ENCODE measurements at places on chromosomes 1 and 21.

DNA sequence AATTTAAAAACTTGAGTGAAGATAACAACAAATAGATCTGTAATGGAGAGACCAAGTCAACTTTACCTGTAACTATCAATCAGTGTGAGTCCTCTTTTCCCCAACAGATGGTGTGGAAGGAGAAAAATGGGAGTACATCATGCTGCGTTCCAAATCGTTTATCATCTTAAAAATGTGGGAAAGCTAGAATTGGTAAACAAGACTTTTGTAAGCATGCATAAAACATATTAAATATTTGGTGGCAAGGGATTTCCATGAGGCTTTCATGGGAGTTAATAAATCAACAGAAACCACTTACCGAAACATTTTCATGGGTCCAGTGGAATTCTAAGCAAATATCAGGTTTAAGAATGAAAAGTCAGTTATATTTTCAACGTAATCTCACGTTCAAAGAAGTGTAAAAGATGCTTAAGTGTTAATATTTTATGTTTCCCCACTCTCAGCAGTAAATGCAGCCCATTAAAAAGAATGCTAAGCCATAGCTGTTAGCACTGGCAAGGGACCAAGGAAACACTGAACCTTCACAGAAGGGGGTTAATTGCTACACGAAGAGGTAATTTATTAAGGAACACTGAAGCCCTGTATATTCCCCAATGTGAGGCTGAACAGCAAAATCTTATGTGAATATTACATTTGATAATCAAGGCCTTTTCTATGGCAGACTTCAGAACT is 117.0 kb downstream of the ZC3H11B start:
- no peak for DNase-seq

- DNase-seq = peak; percentile 75
Measured at GRCh38 chr1:11804666-11805421, 920 bp downstream of the MTHFR start.

GRCh38 chr1:39385067-39385988 is 106.1 kb upstream of the BMP8A start:
- DNase-seq = peak; percentile 88

- peak; percentile 31 for DNase-seq
Measured at GRCh38 chr1:156281281-156281680, 1.3 kb downstream of the SMG5 start.

- no peak for DNase-seq
Measured at GRCh38 chr21:37413553-37414291, 47.1 kb downstream of the DYRK1A start.

GRCh38 chr1:154758346-154758745 is 111.7 kb downstream of the KCNN3 start:
- DNase-seq = no peak

DNA sequence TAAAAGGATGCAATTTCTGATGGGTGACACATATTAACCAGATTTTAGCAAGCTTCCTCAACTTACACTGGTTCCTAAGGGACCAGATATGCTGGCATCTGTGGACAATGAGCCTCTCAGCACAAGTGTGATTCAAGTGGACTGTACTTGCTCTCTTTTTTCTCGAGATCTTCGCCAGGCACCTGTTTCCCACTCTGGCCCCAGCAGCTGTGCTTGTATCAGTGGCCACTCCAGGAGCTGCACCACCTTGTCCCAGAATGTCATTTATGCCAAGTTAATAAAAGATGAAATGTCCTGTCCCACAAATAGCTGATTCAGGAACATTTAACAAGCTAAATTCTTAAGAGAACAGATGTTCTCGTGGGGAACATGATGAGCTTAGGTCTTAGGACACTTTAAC is 14.6 kb downstream of the C1orf198 start:
- no peak for DNase-seq

GRCh38 chr21:35981514-35982070 is 78.7 kb downstream of the SETD4 start:
- DNase-seq = no peak

DNA sequence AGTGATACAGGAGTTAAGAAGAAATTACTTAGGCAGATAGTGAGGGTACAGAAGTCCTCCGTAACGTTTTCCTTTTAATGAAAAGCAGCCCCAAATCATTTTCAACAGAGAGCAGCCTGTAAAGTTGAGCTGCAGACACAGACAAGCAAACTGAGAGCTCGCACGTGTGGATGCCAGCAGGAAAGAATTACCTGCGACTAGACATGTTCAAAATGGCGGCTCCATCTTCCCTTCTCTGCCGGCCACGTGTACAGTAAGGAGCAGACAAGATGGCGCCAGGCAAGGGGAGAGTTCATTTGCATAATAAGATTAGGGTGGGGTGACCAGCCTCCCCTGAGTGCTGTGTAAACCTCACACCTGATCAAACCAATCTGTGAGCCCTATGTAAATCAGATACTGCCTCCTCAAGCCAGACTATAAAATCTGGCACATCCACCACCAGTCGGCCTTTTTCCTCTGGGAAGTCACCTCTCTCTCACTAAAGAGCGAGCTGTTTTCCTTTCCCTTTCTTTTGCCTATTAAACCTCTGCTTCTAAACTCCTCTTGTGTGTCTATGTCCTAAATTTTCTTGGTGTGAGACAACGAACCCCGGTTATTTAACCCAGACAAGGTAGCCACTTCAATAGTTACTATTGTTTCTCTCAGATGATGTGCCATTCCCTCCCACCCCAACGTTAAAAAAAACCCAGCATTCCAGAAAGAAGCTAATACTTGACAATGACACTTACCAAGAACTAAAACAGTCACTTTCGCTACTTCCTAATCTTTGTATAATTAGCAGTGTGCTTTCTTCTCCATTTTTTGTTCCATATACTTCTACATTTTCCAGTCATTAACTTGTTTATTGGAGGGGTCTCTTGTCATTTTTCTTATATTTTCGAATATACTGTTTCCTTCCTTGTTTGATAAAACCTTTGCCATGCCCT is 27.4 kb downstream of the DUSP10 start:
- DNase-seq = no peak

- DNase-seq = peak; percentile 22
Measured at GRCh38 chr1:40341491-40342380, 24.6 kb upstream of the COL9A2 start.

DNA sequence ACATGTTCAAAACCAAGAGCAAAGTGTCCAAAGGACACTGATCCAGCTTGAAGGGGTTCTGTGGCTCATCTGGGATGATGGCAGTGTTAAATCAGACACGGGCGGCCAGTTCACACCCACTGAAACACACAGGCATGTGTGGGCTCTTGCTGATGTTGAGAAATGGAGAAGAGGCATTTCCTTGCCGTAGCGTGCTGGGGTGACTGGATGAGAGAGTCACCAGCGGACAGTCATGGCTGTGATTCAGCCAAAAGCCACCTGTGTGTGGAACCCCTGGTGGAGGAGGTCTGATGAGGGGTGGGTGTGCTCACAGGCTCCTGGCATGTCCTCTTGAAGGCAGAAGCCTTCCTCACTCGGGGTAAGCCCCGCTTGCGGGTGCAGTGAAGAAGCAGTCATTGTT is 7.2 kb downstream of the C1orf35 start:
- DNase-seq = no peak

DNA sequence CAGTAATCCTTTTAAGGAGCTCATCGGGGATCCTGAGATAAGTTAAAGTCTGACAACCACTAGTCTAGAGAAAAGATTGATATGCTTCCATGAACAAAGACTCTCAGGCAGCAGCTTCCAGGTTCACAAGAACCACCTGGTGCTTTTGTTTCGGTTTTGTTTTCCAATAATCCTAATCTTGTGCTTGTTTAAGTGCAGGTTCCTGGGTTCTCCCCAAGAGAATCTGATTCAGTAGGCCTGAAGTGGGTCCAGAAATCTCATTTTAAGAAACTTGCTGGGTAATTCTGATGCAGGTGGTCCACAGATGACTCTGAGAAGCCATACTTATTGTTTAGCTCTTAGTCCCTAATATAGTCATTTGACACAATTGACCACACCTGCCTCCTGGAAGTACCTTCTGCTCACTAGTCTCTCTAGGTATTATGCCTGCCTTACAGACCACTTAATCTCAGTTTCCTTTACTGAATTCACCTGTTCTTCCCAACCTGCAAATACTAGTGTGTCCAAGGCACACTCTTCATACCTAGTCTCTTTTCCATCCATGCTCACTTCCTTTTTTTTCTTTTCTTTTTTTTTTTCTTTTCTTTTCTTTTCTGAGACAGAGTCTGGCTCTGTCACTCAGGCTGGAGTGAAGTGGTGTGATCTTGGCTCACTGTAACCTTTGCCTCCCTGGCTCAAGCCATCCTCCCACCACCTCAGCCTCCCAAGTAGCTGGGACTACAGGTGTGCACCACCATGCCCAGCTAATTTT is 20.5 kb upstream of the FRRS1 start:
- DNase-seq = no peak

DNA sequence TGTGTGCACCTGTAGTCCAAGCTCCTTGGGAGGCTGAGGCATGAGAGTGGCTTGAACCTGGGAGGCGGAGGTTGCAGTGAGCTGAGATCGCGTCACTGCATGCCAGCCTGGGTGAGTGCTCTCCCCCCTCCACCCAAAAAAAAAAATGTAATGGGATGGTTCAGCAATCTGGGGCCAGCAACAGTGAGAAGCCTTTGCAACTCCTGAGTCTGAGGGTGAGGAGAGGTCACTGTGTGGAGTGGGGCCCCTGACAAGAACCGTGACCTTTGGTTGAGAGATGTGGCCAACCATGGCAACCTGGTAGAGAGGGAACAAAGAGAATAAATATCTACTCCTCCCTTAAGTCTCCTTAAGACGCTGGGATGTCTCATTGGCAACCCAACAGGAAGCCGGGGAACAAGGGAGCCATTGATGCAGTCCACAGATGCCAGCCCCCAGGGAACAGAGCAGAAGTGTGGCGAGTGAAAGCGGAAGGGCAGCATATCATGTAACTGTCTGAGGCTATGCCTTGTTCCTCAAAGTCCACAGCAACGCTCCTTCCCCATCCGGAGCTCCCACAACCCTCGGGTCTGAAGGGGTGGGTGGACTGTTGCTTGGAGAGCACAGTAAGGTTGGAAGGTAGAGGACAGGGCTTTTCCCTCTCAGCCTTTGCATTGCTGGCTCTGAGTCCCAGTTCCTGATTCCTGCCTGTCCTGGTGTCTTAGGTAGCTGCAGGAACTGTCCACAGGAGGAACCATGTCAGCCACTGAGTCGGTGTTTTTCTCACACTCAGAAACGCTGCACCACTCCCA is 8.3 kb downstream of the TRNP1 start:
- DNase-seq = peak; percentile 50

- DNase-seq = no peak
Measured at GRCh38 chr1:47469910-47470309, 32.1 kb downstream of the FOXD2 start.

DNA sequence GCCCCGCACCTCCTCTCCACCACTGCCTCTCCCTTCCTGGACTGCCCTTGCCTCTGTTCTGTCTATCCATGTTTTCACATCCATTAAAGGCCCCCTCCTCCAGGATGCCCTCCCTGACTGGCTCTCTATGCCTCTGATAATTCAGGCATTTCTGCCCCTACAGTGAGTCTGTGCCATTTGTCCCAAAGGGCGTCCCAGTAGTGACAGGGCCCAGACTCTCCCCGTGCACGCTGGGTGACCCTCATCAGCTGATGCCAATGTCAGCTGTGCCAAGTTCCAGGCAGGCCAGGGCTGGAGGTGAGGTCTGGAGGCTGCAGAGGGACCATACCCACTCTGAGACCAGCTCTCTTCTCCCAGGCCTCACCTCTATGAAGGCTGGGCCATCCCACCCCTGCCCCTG is 3.2 kb upstream of the PLEKHG5 start:
- DNase-seq = no peak

DNA sequence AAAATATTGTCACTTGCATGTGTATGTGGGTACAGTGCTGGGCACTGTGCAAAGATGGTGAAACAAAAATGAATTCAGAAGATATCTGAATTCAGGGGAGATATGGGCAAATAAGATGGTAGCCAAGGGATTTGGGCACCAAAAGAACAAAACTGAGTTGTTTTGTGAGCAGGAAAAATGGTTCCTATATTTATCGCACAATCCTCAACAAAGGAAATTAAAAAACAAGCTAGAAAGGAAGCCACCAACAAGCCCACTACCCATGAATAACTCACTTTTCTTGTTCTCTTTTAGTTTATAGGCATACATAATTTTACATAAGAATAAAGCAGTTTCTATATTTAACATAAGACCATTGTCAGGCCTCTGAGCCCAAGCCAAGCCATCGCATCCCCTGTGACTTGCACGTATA is 40.7 kb upstream of the VASH2 start:
- no peak for DNase-seq

DNA sequence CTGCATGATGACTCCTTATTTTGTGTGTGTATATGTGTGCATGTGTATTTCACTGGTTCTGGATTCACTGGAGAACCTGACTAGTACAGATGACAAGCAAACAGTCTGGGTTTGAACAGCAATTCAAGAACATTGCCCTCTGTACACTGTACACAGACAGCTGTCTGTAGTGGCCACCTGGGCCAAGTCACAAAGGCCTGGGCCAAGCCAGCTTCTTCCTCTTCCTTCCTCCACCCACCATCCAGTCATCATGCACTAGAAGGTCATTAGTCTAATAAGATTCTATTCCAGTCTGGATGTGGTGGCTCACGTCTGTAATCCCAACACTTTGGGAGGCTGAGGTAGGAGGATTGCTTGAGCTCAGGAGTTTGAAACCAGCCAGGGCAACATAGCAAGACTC is 155.9 kb downstream of the ELAVL4 start:
- DNase-seq = no peak

DNA sequence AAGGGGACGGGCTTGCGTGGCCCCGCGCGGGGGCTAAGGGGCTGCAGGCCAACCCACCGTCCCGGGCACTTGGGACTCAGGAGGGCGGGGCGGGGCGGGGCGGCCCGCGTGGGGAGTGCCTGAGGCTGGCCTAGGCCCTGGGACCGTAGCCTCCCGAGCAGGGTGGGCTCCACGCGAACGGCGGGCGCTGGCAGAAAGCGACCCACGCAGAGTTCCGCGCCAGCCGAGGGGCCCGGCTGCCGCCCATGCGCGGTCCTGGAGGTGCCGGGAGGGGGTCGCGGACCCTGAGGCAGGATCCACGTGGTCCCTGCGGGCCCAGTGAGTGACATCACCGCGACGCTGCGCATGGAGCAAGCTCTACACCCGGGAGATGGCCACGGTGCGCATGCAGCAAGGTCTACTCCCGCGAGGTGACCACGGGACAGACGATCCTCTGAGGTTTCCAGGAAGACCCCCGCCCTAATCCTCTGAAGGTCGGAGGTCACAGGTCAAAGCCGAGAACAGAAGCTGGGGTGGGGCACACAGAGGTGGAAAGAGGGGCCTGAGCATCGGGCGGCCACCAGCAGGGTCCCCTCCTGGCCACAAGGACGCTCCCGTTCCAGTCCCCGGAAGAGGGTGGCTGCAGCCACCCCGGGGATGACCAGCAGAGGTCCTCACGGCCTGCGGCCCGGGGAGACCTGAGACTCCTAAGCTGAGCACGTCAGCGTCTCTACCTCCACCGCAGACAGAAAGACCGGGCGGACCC is 13.5 kb upstream of the SLC19A1 start:
- DNase-seq = peak; percentile 70
